ENCODE measurements at places on chromosomes 1 and 21. TPM values are rescaled to one million over a fixed set of nuclear protein-coding genes. Genes with fewer than 3 reads are reported as not detected.

DNA sequence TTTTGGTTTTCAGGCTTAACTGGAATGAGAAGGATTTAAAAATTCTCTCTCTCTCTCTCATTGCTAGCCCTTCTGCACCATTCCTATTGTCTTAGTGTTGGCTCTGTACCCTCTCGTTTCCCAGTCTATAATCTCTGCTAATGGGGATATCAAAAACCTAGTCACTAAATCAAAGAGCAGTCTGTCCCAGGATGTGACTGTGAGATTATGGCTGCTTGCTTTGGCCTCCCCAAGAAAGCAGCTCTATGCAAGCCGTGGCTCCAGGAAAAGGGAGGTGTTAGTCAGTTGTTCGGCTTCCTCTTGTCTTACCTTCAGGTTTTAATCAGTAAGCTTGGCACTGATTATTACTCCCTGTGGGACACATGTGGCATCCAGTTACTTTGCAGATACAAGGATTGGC is 468.8 kb downstream of the USP25 start:
- DNase-seq = no peak

The KRTAP19-3 gene
- not detected for total RNA-seq

The SPATA46 gene
- not detected for total RNA-seq

The ZYG11A gene
- total RNA-seq = 0.65 TPM

DNA sequence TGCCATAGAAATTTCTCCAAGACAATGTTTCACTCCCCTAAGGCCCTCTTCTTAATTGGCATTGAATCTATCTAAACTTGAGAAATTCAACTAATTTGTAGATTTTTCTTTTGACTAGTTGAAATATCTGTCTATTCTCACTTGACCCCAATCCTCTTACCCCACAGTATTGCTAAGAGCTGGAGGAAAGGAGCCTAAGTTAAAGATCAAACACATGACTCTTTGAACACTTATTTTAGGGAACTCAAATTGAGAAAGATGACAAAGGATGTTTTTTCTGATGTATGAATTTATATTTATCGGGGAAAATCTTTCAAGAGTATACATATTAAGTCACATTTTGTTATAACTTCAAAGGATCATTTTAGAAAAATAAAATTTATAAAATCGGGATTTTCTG is 3.6 kb downstream of the MR1 start:
- DNase-seq = no peak

DNA sequence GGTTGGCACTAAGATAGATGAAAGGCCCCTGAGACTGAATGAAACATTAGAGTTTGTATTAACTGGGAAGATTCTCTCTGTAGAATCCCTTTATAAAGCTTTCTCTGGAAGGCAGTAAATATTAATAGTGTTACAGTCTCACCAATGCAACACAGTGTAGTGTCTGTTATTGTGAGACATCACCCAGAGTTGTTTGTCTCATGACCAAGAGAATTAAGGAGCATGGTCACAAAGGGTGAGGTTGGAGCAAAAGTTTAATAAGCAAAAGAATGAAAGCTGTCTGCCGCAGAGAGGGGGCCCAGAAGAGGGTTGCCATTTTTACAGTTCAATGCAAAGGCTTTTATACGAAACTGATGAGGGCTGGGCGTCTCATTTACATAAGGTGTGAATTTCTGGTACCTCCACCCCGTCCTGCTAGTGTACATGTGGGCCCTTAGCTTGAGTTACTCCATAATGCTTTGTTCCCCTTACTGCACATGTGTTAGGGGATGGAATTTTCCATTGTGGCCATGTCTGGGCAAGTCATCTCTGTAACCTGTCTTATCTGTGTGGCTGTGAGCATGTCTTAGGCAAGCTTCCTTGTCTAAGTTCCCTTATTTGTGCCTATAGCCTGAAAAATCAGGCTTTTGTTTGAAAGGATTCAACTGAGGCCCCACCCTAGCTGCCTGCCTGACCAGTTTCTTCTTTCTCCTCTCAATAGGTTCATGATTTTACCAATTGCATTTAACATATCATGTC is 184.1 kb downstream of the RASAL2 start:
- no peak for DNase-seq

The ERVH48-1 gene
- not detected for total RNA-seq

- no peak for DNase-seq
Measured at GRCh38 chr1:110538921-110539320, 19.9 kb upstream of the KCNA10 start.
